Fibroblast of lung (primary cell): ENCODE measurements at places on chromosomes 2 and 18. TPM values are rescaled to one million over a fixed set of nuclear protein-coding genes. Genes with fewer than 3 reads are reported as not detected.

The CLIP4 gene
- 123 and 127 TPM in 2 replicates for total RNA-seq

The TCF7L1 gene
- 0.51 and 0.83 TPM in 2 replicates for total RNA-seq

The VIL1 gene
- not detected in 2 replicates for total RNA-seq

The FAM237A gene
- not detected in 2 replicates for total RNA-seq

The KIF1A gene
- total RNA-seq = not detected in 2 replicates

The GPR55 gene
- total RNA-seq = not detected in 2 replicates

The PROM2 gene
- total RNA-seq = 0.26 and 0.33 TPM in 2 replicates

The MFSD2B gene
- total RNA-seq = 0.17 TPM in 1 of 2 replicates, not detected in the other

The IL36RN gene
- total RNA-seq = not detected in 2 replicates

The LONRF2 gene
- total RNA-seq = under 0.01 TPM in 2 replicates

The DNAJC5G gene
- not detected in 2 replicates for total RNA-seq

The POTEC gene
- not detected in 2 replicates for total RNA-seq

The MALL gene
- total RNA-seq = 3.1 and 3.3 TPM in 2 replicates

The TAF1B gene
- 19.8 and 32.9 TPM in 2 replicates for total RNA-seq

The GALNT13 gene
- total RNA-seq = 0.17 and 0.26 TPM in 2 replicates

The GLI2 gene
- 3.3 TPM in 2 replicates for total RNA-seq

The NYAP2 gene
- total RNA-seq = under 0.01 TPM in 1 of 2 replicates, not detected in the other

The GAD1 gene
- total RNA-seq = 0.26 and 0.33 TPM in 2 replicates

The PLCD4 gene
- total RNA-seq = 3.9 and 10.7 TPM in 2 replicates

The IL1RL1 gene
- total RNA-seq = 0.50 and 4.6 TPM in 2 replicates

The NRP2 gene
- total RNA-seq = 22.9 and 28.7 TPM in 2 replicates

The ERBB4 gene
- under 0.01 and 0.17 TPM in 2 replicates for total RNA-seq

The RTP5 gene
- not detected in 2 replicates for total RNA-seq

The RAPH1 gene
- 15.4 and 21.1 TPM in 2 replicates for total RNA-seq

The REG3A gene
- not detected in 2 replicates for total RNA-seq

The TMEM37 gene
- 0.99 and 2.6 TPM in 2 replicates for total RNA-seq

The STK11IP gene
- total RNA-seq = 12.8 and 16.8 TPM in 2 replicates

The ST6GAL2 gene
- not detected in 2 replicates for total RNA-seq

The PRLH gene
- not detected in 2 replicates for total RNA-seq

The CSRNP3 gene
- total RNA-seq = 0.66 and 0.77 TPM in 2 replicates

The CHRND gene
- not detected in 2 replicates for total RNA-seq

The AKAIN1 gene
- total RNA-seq = not detected in 2 replicates

The GCG gene
- total RNA-seq = not detected in 2 replicates

The CDK15 gene
- total RNA-seq = 1.3 and 5.1 TPM in 2 replicates

The SALL3 gene
- total RNA-seq = not detected in 2 replicates

The HOXD11 gene
- total RNA-seq = not detected in 2 replicates

The PROC gene
- total RNA-seq = not detected in 2 replicates
